Hematopoietic multipotent progenitor cell treated with erythropoietin and hydrocortisone succinate and interleukin-3 and kit ligand, for 4 days (in vitro differentiated cells): ENCODE measurements at places on chromosomes 11 and 22.
A peak's percentile ranks its signal among the peaks of the same experiment; 100 is the strongest.

DNA sequence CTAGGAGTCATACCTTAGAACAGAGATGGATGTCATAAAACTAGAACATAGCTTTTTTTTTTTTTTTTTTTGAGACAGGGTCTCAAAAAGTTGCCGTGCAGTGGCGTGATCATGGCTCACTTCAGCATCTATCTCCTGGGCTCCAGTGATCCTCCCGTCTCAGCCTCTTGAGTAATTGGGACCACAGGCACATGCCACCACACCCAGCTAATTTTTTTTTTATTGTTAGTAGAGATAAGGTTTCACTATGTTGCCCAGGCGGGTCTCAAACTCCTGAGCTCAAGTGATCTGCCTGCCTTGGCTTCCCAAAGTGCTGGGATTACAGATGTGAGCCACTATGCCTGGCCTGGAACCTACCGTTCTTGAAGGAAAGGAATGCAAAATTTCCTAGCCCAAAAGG lies 8.8 kb upstream of the CEP295 start:
- DNase-seq = no peak

GRCh38 chr11:65501472-65502273 lies 2.8 kb downstream of the MALAT1 start:
- peak; percentile 67 for DNase-seq

DNA sequence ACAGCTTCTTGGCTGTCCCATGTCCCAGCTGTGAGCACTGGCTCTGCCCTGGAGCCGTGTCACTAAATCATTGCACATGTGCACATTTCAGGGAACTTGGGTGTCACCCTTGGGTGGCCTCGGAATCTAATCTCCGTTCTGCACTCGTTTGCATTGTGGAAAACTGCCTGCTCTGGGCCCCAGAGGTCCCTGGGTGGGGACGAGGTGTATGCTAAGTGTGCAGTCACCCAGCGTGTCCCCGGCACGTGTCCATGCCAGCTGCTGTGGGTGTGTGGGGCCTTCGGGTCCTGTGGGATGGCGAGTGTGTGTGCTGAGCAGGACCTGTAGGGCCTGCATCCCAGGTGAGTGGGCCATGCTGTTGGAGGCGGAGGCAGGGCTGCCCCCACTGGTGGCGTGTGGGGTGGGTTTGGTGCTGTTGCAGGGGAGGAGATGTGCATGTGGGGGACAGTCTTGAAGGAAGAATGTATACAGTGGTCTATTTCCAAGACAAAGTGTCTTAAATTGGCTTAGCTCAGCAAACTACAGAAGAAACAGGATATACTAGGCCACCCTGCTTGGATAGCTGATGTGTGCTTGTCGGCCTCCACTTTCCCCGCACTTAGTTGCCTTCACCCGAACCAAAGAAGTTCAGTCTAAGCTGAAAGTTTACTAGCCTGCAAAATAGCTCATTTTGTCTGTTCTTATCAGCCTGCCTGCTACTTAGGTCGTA lies 14.6 kb downstream of the TANGO2 start:
- DNase-seq = no peak

- DNase-seq = peak; percentile 59
Observed at GRCh38 chr22:43094085-43094484, 4.9 kb upstream of the TTLL1 start.

DNA sequence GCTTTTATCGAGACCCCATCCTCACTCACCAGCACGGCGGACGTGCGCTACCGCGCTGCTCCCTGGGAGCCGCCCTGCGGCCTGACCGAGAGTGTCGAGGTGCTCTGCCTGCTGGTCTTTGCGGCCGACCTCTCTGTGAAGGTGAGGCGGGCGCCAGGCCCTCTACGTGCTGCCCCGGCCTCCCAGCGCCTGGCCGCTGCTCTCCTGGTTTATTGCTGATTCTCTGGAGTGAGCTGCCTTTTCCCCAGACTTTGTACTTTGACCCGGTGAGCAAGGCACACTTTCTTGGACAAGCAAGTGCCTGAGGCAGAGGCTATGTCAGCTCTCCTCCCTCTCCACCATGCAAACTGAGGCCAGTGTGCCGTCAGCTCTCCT lies 6.5 kb downstream of the TPCN2 start:
- no peak for DNase-seq

GRCh38 chr22:19571207-19571795 lies 47.1 kb upstream of the CLDN5 start:
- DNase-seq = no peak

DNA sequence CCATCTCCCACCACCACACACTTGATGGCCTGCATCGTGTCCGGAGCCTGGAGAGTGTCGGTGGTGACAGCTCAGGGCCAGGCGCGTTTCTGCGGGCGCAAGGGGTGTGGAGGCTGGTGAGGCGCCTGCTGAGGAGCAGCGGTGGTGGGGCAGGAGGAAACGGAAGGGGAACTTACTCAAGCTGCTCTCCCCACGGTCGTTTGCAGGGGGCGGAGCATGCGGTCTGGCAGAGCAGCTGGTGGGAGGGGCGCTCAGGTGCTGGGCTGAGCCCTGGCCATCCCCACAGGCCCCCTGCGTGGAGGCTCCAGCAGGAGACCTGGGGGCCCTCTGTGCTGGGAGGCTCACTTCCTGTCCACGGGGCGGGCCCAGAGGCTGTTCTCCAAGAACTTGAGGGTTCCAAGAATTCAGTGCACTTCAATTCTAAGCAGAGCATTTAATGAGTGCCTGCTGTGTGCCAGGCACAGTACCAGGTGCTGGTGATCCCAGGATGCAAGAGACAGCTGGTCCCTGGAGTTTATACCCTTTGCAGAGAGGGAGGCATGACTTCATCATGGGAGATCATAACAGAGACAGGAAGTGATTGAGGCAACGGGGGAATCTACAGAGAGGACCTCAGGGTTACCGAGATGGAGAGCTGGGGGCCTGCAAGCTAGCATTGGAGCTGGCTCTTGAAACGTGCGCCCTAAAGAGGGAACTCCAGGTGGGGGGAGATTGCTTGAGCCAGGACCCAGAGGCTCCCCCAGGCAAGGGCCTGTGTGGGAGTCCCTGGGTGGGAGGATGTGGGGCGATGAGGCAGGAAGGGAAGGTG lies at the start of gene RAC2:
RAC2 (minus strand) TSS at position 156 of the 808 bp plus-strand sequence; CDS start at position 35, 121 bp downstream.
- peak; percentile 98 for DNase-seq

DNA sequence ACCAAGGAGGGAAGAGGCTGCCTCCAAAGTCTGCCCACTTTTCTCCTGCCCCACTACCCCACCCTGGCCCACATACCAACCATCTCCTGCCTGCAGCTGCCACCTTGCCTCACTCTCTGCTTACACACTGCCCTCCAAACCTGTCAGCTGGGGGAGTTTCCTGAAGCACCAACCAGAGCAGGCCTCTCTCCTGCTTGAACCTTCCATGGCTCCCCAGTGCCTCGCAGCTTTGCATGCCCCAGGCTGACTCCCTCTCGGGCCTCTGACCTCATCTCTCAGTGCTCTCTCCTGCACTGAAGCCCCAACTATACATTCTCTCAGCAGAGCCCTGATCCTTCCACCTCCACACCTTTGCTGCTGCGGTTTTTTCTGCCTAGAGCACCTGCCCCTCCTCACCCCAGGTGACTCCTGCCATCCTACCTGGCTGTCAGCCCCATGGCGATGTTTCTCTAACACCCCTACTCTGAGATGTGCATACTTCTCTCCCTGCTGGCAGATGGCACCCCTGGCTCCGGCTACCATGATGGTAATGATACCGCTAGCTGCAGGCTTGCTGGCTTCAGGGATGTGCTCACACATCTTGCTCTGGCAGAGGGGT lies 43.5 kb downstream of the MN1 start:
- no peak for DNase-seq

- no peak for DNase-seq
Observed at GRCh38 chr11:38256436-38256835, 1658.4 kb upstream of the RAG2 start.

GRCh38 chr11:32752001-32752400 lies 42.5 kb downstream of the CCDC73 start:
- no peak for DNase-seq

- DNase-seq = peak; percentile 71
Observed at GRCh38 chr22:46734830-46735453, 3.1 kb downstream of the CERK start.

GRCh38 chr11:68503251-68503687 lies 42.7 kb downstream of the PPP6R3 start:
- peak; percentile 63 for DNase-seq

DNA sequence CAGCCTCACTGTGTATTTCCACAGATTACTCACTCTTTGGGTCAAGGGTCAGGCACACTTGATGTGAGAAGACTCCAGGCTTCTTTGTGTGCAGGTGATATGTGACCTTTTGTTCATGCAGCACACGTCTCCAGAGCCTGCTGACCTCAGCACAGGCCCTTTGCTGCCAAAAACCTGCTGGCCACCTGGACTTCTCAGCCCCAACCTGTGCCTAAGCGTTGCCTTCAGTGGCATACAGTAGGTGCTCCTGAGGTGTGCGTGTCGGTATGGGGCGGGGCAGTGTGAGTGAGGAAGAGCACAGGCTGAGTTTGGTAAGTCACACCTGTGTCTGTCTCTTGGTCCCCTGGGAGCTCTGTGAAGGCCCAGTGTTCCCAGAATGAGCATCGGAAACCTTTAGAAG lies 58.1 kb downstream of the WNT11 start:
- DNase-seq = no peak

DNA sequence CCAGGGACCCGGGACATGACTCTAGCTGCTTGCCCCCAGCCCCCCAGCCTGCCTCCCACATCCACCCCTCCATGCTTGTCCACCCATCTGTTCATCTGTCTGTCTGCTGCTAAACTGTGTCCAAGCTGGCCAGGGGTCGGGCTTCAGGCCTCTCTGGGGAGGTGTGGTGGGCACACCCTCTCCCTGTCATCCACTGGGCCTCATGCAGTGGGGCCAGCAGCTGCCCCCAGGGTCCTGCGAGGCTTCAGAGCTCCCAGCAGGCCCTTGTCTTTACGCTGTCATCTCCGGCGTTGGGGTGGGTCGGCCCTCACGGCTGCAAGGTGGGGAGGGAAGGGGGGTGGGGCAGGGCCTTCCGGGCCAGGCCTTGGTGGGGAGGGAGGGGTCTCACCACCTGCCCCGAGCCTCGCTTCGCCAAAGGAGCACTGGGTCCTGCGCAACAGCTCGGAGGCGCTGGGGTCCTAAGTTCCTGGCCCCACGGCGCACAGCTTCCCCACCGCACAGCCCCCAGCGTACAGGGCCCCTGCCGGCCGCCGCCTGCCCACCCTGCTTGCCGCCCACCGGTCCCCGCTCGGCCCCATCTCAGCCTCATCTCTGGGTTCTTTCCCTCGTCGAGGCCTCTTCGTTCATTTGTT lies 26.7 kb downstream of the MOB2 start:
- no peak for DNase-seq

DNA sequence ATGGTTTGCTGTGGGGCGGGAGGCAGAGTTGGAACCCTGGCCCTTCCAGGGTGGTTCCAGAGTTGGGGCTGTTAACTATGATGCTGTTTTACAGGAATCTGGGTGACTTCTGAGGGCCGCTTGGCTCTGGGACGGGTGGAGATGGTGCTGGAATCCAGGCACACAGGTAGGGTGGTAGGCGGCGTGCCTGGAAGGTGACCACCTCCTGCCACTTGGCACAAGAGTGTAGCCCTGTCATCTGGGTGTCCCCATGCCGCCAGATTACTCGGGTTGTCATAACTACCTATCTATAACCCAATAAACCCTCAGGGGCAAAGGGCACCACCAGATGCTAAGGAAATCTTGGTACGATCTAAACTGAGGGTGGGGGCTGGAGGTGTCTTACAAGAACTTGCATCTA lies 1.3 kb downstream of the CARS1 start:
- DNase-seq = no peak

GRCh38 chr11:123304828-123305466 lies 109.9 kb upstream of the CLMP start:
- DNase-seq = no peak

DNA sequence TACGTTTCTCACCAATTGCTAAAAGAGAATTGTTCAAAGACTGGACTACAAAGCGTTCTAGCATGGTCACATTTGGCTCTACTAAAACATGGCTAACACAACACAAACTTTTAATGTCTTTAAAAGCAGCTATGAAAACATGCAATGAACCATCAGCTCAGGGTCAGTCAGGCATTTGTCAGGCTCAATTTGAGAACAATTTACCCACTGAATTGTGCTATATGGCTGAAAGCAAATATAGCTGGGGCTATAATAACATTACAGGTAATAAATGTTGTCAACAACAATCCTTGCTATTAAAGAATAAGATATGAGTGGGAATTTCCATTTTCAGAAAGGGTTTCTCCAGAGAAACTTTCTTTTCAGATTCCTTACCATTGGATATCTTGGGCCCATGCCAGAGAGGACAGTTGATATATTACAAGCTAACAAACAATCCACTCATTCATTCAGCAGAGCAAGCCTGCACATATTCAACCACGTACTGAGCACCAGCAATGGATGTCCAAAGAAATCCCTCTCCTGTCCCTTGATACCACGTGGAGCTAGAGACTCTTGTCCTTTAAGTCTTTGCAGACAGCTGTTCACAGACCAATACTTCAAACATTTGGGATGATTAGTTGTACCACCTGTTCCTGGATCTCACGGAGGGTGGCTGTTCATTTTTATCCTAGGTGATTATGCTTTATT lies 82.5 kb upstream of the DDI1 start:
- no peak for DNase-seq

- peak; percentile 64 for DNase-seq
Observed at GRCh38 chr11:14908214-14908880, 16.3 kb upstream of the CYP2R1 start.

GRCh38 chr11:13140873-13141655 lies 131.9 kb downstream of the RASSF10 start:
- DNase-seq = no peak

DNA sequence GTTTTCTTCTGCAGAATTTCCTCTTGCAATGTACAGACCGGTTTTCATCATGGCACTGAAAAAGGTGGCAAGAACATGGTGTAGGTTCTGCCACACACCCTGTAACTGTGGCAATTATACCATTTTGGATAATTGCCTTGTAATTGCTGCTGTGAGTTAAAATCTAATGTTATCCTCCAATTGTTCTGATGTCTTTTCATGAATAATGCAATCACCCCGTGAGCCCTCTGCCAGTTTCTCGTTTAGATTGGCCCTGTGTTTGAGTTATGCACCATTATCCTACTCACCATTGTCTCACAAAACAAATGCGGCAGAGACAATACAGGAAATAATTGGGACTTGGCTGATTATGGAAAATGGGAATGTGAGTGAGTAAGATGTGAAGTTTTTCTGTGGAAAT lies 61.8 kb upstream of the MTNR1B start:
- no peak for DNase-seq

GRCh38 chr22:29307596-29308147 lies 1.2 kb downstream of the GAS2L1 start:
- peak; percentile 65 for DNase-seq

- DNase-seq = peak; percentile 72
Observed at GRCh38 chr22:35337932-35338331, 38.2 kb downstream of the TOM1 start.

DNA sequence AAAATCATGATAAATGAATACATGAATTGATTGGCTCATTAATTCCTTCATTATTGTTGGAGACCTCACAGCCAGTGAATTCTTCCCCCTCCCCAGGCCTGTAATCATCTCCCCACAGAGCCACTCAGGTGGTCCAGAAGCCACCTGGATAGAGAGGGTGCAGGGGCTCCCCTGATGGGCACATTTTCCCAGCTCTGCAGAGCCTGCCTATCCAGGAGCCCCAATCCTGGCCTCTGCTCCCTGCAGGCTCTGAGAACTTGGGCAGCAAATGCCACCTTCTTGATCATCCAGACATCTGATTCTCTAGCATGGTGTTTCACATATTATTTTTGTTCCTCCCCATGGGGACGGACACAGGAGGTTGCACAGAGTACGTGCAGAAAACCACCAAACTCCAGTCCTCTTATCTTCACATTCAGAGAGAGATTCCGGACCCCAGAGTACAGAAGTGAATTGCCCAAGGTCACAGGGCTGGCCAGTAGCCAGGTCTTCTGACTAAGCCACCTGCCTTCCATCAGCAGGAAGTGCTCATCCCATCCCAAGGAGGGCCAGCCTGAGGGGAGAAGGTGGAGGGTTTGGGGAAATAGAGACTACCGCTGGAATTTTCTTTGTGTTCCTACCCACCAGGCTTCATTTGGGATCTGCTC lies 348.0 kb downstream of the BUD13 start:
- DNase-seq = peak; percentile 10
